NCI-H2107 (cell line): ENCODE measurements at places on chromosomes 6 and 20.

GRCh38 chr20:64233725-64234124, 21.8 kb upstream of the PCMTD2 start:
- DNase-seq, result no peak

DNA sequence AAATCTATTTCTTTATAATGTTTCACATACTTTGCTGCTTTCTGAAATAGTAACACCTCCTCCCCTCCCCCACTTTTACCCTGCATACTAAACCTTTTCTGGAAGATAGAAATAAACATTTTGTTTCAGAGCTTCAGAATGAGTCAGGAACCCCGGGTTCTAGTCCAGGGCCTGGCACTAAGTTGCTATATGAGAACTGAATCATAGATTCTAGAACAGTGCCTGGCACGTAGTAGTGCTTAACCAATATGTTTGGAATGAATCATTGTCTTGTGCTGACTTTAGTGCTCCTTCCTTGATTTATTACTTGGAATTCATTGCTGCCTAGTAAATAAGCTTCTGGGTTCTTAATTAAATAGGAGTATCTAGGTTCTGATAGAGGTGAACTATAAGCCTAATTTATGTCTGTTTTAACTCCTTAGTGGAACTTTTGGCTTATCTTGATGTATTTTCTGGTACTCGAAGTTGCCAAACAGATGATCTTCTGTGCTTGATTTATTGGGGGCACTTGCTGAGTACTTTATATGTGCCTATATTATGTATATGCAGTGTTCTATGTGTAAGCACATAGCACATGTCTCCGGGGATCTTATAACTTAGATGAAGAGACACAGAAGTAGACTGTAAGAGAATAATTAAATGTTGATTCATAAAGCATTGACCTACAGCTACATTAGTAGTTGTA, 18.6 kb downstream of the TAB2 start:
- DNase-seq, result no peak

DNA sequence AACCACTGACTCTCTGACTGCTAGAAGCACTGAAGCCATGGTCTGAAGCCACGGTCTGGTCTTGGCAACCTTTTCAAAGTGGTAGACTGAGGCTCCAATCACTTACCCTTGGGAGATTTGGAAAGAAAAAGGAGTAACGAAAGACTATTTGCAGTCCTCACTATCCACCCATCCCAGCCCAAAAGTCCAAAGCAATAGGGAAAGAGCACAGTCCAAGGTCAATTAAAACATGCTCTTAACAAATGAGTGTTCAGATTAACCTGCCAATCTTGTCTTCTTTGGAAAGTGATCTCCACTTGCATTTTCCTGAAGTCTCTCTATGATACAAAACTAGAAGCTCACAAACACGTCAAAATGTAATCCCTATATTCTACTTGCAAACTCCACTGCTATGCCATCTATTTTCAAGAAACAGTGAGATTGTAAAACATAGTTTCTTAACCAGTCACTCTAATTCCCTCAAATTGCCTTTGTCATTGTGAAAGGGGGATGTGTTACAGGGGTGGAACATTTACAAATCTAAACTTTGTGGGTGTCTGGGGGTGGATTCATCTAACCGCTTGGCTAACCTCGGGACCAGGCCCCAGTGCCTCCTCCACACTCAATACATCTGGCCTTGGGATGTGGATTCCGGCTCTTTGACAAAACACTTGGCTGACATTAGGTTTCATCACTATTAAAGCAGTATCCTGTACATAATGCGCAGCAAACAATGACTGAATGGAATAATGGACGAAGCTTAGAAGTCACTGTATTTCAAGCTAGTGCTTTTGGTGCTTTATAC, 56.4 kb downstream of the B4GALT5 start:
- DNase-seq, result no peak

DNA sequence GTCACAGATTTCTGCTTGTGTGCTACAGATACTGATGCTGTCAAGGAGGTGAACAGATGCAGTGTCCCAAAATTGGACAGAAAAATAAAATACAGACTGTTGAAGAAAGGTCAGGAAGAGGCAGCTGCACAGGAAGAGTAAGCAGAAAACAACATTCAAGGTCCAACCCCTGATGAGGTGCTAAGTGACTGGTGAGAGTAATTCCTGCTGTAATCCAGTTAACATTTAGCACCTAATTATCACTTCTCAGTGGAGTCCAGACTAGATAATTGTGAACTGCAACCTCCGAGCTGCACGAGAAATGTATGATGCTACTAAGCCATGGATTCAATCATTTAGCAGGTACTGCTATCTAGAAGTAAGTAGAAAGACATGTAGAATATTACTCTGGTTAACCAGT, 36.3 kb upstream of the NRSN1 start:
- DNase-seq, result no peak

- no peak for DNase-seq
Measured at GRCh38 chr6:164011321-164011720, 596.8 kb downstream of the QKI start.
